ENCODE measurements at places on chromosomes 6 and 20. TPM values are rescaled to one million over a fixed set of nuclear protein-coding genes. Genes with fewer than 3 reads are reported as not detected.

CD93 gene
- 0.48 TPM for total RNA-seq

BCAS4 gene
- total RNA-seq: 35.2 TPM

MYO6 gene
- total RNA-seq: 3.3 TPM

NKX2-4 gene
- not detected for total RNA-seq

KIAA0408 gene
- 3.5 TPM for total RNA-seq

NOX3 gene
- not detected for total RNA-seq

COL19A1 gene
- total RNA-seq: 0.06 TPM

ADGB gene
- total RNA-seq: not detected

PRL gene
- total RNA-seq: not detected

SCAND1 gene
- total RNA-seq: 60.9 TPM

ZC3H12D gene
- total RNA-seq: 27.0 TPM

GPR6 gene
- not detected for total RNA-seq

TAAR9 gene
- total RNA-seq: not detected

PI3 gene
- total RNA-seq: not detected
